ENCODE measurements at places on chromosomes 7 and 10.

GRCh38 chr7:36692456-36692855, 31.8 kb downstream of the AOAH start:
- DNase-seq = peak; percentile 27

GRCh38 chr10:113099431-113100183, 149.6 kb downstream of the TCF7L2 start:
- DNase-seq = no peak

GRCh38 chr10:34195364-34196057, 619.6 kb downstream of the PARD3 start:
- DNase-seq = no peak

GRCh38 chr10:8071006-8071405, 16.5 kb downstream of the GATA3 start:
- DNase-seq = no peak

- DNase-seq = no peak
These were observed 103.6 kb downstream of the MKLN1 start for GRCh38 chr7:131431289-131431688.

DNA sequence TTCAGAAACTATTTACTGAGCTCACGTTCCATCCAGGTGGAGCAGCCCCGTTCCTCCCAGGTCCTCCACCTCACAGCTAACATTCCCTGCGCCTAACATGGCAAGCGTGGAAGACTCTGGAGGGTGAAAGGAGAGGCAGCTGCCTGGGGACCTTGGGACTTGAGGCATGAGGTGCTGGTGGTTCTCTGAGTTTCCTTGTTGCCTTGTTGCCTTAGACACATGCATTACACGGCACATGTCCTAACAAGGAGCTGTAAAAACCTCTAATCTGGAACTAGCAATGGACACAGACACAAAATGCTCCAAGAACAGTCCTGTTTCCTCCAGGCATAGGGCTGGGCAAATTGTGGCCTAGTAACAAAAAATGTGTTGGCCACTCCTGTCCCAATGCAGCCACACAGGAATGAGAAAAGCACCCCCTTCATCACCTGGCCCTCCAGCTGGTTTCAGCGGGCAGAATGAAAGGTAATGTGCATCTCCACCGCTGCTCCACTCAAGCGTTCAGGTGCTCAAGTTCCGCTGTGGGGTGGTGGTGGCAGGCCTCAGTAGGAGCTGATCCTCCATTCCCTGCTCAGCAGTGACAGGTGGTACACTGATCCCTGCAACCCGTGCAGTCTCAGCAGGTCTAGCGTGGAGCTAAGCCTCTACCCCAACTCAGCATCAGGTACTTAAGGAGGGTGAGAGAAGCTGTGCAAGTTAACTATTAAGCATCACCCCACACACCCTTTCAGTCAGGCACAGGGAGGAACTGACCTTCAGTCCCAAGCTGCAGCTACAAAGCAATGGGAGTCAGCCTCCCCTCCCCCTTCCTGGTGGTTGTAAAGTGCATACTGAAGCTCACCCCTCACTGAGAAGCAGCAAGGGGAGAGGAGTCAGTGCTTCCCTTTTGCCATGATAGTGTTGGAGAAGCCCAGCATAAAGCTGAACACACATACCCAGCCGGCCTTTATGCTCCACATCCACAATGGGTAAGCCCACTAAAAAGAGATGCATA, 382.8 kb downstream of the SDK1 start:
- DNase-seq = no peak

GRCh38 chr7:15602236-15602635, 40.4 kb upstream of the AGMO start:
- DNase-seq = no peak

GRCh38 chr10:13681960-13682359, 95.2 kb downstream of the PRPF18 start:
- DNase-seq = no peak

DNA sequence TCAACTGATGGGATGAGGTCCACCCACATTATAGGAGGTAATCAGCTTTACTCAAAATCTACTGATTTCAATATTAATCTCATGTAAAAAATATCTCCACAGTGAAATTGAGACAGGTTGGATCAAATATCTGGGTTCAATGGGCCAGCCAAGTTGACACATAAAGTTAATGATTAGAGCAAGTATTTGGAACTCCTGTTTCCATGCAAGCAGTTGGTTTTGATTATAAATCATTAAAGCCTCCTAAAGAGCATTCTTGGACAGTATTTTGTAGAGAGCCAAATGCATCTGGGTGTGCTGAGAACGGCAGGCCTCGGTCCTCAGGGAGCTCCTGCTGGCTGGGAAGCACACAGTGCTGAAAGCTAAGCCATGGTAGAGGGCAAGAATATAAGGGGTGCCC, 126.9 kb upstream of the BTBD16 start:
- DNase-seq = no peak

GRCh38 chr10:28790146-28790545, 112.8 kb downstream of the BAMBI start:
- DNase-seq = no peak

- no peak for DNase-seq
These were observed 24.1 kb upstream of the ZNRF2 start for GRCh38 chr7:30260246-30260768.

DNA sequence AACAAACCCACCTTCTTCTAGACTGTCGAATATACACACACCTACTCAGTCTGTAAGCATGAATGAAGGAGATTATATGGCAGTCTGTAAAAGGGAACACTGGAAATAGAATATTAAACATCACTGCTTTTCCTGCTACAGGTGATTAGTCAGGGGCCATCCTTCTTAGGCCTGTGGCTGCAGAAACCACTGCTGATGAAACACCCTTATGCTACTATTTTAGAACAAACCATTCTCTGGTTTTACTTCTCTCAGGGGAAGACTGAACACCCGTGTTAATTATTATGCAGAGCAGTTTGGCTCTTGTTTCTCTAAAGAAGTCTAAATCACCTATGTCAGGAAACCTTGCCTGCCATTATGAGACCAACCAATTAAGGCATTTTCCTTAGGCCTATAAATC, 351.1 kb upstream of the KLF6 start:
- DNase-seq = no peak

DNA sequence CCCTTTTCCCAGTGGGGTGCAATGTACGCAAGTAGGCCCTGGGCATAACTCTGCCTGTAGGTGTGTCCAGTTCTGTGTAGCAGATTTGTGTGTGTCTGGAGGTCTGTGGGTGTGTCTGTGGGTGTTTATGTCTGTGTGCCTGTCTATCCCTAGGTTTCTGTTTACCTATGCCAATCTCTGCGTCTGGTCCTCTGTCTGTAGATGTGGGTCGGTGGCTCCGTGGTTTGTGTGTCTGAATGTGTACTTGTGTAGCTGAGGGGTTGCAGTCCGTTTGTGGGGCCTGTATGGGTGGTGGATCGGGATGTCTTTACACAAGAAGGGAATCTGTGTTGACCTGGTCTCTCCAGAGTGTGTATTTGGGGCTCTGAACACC, 932 bp downstream of the NYAP1 start:
- DNase-seq = no peak

DNA sequence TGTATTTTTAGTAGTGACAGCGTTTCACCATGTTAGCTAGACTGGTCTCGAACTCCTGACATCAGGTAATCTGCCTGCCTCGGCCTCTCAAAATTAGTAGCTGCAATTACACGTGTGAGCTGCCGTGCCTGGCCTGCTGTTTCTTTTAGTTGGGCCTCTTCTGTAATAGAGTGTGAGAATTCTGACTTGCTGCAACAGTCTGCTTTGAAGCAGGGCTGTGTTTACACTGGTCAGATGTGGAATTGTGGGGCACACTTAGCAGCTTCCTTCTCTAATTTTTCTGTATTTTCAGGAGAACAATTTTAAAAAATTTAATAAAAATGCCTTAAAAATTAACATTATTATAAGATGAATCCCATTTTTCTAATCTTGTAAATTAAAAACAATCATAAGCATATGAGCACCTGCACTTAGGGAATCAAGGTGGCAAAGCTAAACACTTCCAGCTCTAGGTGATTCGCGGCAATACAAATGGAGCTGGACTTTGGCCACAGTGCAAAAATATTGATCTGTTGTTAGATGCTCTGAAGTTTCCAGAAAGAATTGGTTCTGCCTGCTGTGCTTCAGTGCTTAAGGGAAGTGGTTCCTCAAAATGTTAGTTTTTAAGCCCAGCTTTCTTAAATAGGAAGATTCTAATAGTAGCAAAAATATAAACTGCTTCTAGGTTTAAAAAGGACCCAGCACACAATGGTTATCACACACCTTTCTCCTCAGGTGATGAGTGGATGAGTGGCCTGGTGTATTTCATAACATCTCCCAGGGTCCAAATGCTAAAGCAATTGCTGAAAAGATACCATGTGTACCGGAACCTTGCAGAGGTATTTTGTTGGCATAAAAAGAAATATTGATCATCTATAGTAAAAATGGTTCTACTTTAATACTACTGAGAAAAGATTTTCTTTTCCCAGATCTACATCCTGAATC, 63.5 kb upstream of the ATRNL1 start:
- no peak for DNase-seq

GRCh38 chr10:13068484-13068883, 31.5 kb upstream of the OPTN start:
- DNase-seq = no peak

GRCh38 chr7:30797176-30798040, 26.2 kb downstream of the MINDY4 start:
- no peak for DNase-seq

GRCh38 chr10:99983280-99983988, 26.3 kb downstream of the DNMBP start:
- no peak for DNase-seq

- DNase-seq = no peak
These were observed 42.0 kb upstream of the NRP1 start for GRCh38 chr10:33376476-33376875.

DNA sequence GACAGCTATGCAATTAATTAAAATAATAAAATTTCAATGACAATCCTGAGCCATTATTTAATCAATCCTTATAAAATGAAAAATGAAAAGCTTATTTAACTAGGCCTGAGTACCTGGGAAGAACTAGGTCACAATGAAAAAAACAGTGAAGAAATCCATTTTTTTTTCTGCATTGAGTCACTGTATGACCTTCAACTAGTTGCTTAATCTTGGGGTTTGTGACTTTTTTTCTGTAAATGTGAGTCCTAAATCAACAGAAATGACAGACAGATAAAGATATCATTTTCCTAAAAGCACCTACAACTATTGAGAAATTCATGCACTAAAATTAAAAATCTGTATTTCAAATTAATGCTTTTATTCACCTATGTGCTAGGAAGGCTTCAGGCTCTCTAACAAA, 96.8 kb downstream of the TMEM26 start:
- no peak for DNase-seq

GRCh38 chr10:21385536-21385935, 139.9 kb downstream of the SKIDA1 start:
- no peak for DNase-seq

DNA sequence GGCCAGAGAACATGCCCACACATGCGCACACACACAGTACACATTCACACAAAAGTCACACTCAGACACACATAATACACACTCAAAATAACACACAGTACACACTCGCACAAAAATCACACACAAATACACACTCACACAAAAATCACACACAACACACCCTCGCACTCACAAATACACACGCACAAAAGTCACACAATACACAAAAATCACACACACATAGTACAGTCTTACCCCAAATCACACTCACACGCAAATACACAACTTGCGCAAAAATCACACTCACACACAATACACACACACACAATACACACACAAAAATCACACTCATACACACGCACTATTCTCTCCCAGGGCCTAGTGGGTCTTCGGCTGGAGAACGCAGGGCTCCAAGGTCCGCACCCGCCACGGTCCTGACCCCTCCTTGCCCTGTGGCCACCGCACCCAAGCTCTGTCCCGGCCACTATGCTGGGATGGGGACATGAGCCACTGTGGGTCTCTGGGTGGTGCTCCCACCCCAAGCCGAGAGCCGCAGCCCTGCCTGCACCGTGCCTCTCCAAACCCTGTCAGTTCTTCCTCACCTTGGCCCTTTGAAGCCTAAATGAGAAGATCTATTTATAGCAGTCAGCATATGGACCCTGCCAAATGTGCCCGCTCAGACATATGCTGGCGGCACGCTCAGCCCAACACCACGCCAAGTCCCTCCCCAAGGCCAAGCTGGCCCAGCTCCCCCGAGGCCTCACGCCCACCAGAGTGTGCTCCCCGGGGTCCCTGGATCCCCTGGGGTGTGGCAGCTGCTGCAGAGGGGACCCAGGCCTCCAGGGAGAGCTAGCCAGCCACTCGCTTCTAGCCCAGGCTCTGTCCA, 55.9 kb downstream of the ELFN1 start:
- no peak for DNase-seq

DNA sequence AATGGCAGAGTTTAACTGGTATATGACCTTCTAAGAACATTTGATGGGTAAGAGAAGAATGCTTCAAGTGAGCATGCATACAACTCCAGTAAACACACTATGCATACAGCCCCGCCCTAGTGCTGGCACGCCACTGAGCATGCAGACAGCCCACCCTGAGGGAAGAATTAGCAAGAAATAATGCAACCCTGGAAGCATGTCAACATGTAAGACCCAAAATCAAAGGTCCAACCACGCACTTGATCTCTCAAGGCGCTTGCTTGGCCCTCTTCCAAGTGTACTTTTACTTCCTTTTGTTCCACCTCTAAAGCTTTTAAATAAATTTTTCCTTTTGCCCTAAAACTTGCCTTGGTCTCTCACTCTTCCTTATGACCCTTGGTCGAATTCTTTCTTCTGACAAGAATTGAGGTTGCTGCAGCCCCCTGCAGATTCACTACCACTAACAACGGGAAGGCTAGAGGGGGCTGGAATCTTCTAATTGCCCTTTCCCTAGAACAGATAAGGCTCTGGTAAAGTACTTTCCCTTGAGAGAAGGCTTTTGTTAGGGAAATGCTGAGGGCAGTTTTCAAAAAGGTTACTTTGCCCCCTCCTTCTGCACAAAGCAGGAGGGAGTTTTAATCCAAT, 3.4 kb downstream of the FAM24B start:
- DNase-seq = no peak

DNA sequence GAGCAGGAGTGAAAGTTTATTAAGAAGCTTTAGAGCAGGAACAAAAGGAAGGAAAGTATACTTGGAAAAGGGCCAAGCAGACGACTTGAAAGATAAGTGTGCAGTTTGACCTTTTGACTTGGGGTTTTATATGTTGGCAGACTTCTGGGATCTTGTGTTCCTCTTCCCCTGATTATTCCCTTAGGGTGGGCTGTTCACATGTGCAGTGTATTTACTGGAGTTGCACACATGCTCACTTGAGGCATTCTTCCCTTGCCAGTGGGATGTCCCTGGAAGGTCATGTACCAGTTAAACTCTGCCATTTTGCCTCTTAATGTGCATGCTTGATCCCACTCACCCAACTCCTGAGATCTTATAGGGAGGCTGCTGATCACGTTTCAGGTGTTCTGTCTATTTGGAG, 23.4 kb upstream of the ARHGAP12 start:
- no peak for DNase-seq

DNA sequence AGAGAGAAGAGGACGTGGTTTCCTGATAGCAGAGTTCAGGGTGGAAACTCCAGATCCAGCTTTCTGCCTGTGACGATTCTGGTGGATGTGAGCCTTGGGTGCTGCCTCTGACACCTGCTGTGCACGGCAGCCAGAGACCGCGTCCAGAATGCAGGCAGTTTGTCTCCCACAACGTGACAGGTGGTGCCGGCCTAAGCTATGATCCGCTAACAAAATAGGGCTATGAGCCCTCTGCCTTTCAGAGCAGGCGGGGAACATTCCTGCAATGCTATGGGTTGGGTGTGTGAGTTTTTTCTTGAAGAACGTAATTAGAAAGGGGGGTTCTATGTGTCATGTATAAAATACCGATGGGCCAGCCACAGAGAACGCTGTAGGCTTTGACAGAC, 297.3 kb upstream of the PRKCQ start:
- DNase-seq = no peak
